ENCODE measurements at places on chromosomes 7 and 10.

- no peak for DNase-seq
Observed at GRCh38 chr10:127299956-127300689, 103.7 kb upstream of the INSYN2A start.

GRCh38 chr10:72388062-72388461 is 33.3 kb upstream of the DNAJB12 start:
- DNase-seq = no peak

DNA sequence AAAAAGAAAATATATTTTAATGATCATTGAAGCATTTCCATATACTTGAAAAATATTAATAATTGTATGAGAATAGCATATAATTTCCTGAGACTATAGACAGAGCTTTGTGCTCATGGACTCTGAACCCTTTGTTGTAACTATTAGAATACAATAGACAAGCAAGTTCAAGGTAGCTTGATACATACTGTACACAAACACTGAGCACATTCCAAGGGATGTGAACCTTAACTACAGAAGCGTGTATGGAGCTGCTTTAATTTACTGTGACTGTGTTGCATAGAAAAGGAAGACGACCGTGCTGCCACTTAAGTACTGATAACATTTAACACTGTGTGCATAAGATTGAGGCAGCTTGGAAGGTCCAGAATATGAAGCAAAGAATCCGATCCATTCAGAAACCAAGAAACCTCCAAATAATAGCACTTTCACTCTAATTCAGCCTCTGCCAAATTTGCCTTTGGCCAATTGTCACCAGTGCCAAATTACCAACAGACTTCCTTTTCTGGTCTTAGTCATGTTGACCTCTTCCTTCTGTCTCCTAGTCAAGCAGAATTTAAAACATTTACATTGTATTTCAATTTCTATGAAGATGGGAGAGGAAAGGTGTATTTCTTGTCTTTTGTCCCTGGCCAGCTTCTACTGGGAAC is 566.1 kb upstream of the GALNT17 start:
- DNase-seq = peak; percentile 32

GRCh38 chr10:131762789-131763696 is 137.8 kb upstream of the PPP2R2D start:
- no peak for DNase-seq

GRCh38 chr10:68165643-68166042 is 56.4 kb downstream of the MYPN start:
- DNase-seq = no peak

DNA sequence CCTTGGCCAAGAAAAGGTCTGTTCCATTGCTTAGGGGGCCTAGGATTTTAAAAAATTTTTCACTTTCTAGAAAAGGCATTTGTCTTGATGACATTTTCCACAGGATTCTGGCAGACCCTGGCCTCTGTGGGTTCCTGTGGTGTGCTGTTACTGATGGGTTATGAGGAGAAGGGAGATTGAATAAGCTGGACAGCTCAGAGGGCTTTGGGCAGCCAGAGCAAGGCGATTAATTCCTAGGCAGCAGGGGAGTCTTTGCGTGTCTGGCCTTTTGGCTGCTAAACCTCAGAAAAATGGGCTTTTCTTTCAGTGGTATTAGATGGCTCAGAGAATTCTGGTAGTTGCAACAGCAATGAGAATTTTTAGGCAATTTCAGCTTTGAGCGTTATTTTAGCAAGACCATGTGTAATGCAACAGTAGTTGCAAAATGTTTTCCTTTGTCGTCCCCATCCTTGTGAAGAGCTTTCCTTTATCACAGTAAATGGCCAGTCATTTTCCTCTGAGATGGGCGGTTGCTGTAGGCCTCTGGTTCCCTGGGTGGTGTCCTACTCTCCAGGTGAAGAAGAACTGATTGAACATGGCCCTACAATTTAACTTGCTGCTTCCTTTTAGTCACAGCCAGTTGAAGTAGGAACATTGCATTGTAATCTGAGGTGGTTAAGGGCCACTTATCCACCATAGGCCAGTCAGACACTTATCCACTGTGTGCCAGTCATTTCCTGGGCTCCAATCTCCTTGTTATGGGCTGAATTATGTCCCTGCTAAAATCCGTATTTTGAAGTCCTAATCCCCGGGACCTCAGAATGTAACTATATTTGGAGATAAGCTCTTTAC is 43.2 kb downstream of the SH2D4B start:
- no peak for DNase-seq

- peak; percentile 60 for DNase-seq
Observed at GRCh38 chr7:77651575-77652162, 44.6 kb upstream of the RSBN1L start.

DNA sequence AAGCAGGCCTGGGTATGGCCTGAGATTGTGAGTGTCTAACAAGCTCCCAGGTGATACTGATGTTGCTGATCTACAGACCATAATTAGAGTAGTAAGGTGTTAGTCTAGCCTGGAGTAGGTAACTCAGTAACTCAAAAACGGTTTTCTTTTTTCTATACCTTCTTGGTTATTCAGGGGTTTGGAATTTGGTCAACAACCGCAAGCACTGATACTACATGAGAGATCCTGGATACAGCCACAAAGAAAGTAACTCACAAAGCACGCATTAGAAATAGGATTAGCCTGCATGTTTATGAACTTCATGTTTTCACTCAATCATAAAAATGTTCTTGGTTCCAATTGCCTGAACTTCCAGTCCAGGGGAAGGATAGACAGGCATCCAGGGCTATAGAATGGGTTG is 803.5 kb downstream of the MAGI2 start:
- no peak for DNase-seq

GRCh38 chr7:101910991-101911799 is 93.8 kb downstream of the CUX1 start:
- no peak for DNase-seq

- no peak for DNase-seq
Observed at GRCh38 chr10:11339660-11340059, 271.8 kb downstream of the USP6NL start.

DNA sequence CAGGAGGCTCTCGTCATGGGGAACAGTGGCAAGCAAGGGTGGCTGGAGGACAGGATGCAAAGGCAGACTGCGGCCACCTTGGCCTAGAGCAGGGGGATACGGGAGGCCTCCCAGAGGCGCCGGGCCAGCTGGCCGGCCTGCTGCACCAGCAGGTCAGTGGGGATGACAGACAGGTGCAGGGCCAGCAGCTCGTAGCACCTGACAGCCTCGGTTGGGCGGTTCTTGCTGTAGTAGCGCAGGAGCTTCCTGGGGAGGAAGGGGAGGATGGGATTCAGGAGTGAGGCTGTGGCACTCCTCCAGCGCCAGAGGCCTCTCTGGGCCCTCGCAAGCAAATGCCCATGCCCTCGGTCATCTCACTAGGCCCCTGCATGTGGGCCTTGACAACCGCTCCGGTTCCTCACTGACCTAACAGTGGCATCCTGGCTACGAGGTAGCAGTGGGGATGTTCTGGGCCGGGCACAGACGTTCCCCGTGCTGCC is 2.5 kb upstream of the PYROXD2 start:
- no peak for DNase-seq

GRCh38 chr10:22475651-22476600 is 130.6 kb downstream of the SPAG6 start:
- no peak for DNase-seq

DNA sequence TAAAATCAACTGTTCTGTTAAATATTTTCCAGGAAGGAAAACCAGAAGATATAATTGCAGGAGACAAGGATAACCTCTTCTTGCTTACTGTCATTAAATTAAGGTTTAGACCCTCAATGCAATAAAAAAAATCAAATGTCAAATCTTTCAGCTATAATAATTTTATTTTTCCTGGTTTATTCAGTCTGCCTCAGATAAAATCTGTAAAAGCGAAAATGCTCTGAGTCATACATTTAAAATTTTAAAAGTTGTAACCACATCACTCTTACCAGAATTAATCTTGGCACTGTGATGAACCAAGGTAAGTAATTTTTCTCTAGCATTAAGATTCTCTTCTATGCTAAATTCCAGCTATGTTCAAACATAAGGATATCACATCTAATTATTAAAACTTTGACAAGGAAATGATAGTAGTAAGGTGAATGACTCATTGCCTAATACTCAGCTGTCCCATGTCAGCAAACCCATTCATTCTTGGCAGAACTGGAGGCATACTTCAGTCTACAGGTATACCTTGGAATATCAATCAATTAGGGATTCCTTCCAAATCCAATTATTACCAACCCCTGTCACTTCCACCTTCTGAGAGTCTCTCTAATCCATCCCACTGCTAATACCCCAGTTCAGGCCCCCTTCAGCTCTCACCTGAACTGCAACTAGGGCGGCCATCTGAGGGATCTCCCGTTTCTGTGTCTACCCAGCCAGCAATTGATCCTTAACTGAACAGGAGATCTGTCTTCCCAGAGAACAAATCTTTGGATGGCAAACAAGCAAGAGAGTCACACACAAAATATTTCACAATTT is 434.1 kb downstream of the GRM8 start:
- no peak for DNase-seq

GRCh38 chr10:100510533-100511308 is 8.9 kb downstream of the SEC31B start:
- DNase-seq = peak; percentile 70

DNA sequence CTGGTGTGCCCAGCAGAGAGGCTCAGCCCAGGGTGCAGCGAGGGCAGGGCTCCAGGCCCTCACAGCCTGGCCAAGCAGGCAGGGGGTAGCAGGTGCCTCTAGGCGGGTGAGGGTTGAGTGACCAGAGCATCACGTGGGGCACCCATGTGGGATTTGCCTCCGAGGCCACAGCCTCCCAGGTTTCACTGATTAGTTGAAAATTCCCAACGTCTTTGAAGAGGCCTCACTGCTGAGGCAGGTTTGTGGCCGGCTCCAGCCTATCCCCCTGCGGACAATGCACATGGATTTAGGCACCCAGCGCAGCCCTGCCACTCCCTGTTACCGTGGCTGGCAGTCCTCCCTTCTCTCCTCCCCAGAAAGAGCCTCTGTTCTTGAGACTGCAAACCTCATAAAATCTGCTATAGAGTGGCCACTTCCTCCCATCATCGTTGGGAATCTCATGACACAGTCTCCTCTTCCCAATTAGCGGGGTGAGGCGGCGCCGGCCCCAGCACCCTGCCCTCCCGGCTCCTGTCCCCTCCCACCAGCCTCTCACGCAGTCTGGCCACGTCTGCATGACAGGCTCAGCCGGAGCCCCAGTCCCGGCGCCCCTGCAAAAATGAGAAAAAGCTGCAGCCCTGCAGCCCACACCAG is 10.8 kb downstream of the MYL10 start:
- no peak for DNase-seq

DNA sequence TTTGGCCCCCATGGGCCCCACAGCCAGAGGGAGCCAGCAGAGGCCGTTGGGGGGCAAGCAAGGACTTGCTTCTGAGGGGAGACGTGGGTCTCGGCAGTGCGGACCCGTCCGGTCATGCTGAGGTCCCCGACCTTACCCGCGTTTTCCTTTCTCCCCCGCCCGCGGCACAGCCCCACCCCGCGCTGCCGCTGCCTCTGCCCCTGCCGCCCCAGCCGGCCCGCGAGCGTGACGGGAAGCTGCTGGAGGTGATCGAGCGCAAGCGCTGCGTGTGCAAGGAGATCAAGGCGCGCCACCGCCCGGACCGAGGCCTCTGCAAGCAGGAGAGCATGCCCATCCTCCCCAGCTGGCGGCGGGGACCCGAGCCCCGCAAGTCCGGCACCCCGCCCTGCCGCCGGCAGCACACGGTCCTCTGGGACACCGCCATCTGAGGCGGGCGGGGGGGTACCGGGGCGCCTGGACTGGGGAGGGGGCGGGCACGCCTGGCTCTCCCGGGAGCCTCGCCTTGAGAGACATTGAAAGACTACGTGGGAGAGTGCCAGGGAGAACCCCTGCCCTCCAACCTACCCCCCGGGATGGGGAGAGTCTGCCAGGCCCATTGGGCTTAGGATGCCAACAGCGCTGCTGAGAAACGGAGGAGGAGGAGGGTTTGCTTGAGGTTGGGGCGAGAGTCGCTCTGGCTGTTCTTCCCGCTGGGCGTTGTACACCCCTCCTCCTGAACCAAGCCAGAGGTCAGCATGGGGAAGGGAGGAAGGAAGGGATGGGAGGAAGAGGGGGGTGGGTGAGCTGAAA is 9.9 kb downstream of the NYAP1 start:
- no peak for DNase-seq

DNA sequence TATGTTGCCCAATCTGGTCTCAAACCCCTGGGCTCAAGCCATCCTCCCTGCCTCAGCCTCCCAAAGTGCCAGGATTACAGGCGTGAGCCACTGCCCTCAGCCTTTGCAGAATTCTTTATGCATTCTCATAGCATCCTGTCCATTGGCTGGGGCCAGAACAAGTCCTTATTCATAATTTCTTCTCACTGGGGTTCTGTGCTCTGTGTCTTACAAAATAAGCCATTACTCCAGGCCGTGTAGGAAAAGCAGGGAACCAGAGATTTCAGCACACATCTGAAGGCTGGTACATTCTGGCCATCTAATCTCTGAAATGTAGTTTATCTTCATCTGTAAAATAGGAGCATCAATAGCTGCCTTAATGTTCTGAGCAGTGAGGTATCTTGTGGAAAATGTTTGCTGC is 10.3 kb upstream of the OCM start:
- no peak for DNase-seq

DNA sequence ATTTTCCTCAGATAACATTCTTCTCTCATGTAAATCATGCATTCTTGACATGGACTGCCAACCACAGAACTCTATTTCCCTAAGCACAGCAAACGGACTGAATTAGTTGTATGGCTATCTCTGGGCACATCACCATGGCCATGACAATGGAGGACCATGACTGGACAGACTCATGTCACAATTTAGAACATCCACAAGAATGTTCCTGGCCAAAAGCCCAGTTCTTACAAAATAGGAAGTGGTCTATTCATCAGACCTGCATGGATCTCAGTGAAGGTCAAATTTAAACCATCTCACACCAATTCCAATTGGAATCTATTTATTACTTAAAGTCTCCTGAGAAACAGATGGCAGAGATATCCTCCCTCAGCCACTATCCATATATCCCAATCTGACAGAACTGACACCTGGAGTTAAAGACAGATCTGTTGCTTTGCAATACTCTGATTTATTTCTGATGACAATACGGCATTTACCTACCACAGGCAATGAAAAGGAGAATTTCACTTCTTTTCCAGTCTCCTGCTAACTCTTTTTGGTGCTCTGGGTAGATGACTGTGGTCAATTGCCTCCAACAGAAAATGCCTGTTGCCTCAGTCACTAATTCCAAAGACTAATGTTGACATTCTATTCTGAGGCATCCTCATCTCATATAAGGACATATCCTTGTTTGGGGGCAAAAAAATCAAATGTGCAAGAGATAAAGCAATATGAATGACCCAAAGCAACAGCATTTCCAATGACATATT is 254.8 kb downstream of the HTR7 start:
- DNase-seq = no peak

- peak; percentile 79 for DNase-seq
Observed at GRCh38 chr7:100088621-100089457, at the start of gene COPS6. Gene COPS6, plus strand, starts transcription at chr7:100088969. Its CDS starts 22 bp downstream, at chr7:100088991.

DNA sequence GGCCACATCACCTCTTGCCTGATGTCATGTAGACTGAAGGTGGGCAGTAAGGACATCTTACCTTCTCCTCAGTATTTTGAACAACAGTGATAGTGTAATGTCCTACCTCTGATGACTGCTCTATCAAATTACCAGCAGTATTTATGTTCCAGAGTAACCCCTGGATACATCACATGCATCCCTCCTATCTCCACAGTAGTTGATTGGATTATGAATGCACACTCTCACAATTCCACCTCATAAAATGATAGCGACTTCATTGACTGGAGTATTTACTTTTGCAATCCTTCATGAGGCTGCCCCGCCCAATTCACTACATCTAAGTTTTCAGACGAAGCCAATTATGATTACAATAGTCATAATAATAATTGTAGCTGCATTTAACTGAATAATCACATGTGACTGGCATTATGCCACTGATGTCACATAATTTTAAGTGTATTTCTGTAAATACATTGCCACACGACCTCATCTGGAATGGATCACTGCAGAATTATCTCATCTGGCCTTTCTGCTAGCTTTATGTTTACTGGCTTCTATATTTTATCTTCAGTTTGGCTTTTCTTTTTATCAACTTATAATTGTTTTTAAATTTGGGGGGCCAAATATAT is 268.9 kb downstream of the SLC25A13 start:
- DNase-seq = no peak
